ENCODE measurements at places on chromosomes 4 and X. TPM values are rescaled to one million over a fixed set of nuclear protein-coding genes. Genes with fewer than 3 reads are reported as not detected.

MEPE gene
- not detected for total RNA-seq

NDNF gene
- total RNA-seq: 0.73 TPM

TMPRSS11B gene
- not detected for total RNA-seq

RAB9B gene
- total RNA-seq: 0.78 TPM

DNA sequence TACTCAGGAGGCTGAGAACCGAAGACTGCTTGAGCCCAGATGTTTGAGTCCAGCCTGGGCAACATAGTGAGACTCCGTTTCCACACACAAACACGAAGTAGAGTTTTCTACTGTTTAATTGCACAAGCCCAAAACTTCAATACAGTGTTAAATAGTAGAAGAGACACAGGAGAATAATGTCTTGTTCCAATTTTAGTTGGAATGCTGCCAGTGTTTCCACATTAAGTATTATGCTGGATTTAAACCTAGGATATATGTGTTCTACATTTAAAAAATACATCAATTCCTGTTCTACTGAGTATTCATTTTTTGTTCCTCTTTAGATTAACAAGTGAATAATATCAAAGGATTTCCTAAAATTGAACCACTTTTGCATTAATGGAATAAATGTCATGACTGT lies 91.3 kb downstream of the LCORL start:
- no peak for DNase-seq

GRCh38 chr4:111952688-111953087 lies 192.6 kb upstream of the FAM241A start:
- DNase-seq: no peak

- no peak for DNase-seq
Measured at GRCh38 chr4:41887277-41887676, 48.0 kb upstream of the TMEM33 start.

All from GM23338 (cell line).